ENCODE measurements at places on chromosomes 12 and 14.
A peak's percentile ranks its signal among the peaks of the same experiment; 100 is the strongest.

GRCh38 chr14:97713023-97713422 lies 915.8 kb downstream of the VRK1 start:
- DNase-seq: no peak

- no peak for DNase-seq
Measured at GRCh38 chr14:72753879-72754400, 140.0 kb downstream of the DPF3 start.

DNA sequence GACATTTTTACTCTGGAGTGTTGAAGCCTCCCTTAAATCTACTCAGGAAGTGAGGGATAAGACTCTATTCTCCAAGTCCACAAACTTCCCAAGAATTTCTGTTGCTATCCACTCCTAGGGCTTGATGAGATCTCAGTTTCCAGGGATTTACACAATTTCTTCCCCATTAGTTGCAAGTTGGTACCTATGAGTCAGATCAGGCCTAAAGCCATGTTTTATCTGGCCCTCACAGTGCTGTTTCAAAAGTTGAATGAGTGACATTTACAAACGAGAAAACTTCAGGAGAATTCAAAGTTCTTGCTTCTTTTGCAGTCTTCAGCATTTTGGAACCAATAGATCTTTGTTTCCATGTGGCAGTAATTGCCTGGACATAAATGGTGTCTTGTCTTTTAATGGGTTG lies 156.4 kb upstream of the SYT10 start:
- DNase-seq: no peak

DNA sequence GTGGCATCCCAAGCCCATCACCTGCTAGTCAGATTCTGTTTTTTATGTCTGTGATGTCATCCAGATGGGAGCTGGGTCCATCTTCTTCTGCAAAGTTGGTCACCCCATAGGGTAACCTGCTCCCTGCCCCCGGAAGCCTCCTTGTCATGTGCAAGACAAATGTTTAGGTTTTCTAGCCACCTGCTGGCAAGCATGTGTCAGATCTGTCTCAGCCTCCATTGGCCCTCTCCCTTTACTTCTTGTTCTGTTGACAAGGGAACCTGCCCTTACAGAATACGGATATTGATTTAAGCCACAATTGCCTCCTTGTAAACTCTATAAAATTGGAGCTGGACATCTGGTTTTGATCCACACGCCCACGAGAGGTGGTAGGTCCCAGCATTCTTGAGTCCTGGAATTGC lies 7.5 kb downstream of the NTF3 start:
- DNase-seq: no peak

- no peak for DNase-seq
Measured at GRCh38 chr12:45357539-45358417, 141.9 kb downstream of the ANO6 start.

- peak; percentile 43 for DNase-seq
Measured at GRCh38 chr14:88168498-88169165, 154.4 kb downstream of the KCNK10 start.

DNA sequence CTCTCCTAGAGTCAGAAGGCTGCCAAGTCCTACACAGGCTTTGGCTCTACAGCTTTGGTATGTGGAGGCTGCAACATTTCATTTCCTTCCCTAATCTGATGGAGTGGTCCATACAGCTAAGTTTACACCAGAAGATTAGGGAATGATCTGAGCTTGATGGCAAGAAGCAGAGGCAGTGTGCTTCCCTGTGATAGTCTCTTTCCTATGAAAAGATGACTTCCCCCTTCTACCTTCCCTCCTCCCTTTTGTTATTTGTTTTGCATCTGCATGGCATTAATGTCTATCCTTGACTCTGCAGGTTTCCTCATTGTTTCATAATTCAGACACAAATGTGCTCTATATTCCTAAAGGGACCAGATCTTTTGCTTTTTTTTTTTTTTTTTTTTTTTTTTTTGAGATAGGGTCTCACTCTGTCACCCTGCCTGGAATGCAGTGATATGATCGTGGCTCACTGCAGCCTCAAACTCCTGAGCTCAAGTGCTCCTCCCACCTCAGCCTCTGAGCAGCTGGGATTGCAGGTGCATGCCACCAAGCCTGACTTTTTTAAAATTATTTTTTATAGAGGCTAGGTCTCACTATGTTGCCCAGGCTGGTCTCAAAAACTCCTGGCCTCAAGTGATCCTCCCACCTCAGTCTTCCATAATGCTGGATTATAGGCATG lies 76.3 kb downstream of the GRIP1 start:
- no peak for DNase-seq

- DNase-seq: no peak
Measured at GRCh38 chr14:105761842-105762241, 235.5 kb downstream of the TMEM121 start.

DNA sequence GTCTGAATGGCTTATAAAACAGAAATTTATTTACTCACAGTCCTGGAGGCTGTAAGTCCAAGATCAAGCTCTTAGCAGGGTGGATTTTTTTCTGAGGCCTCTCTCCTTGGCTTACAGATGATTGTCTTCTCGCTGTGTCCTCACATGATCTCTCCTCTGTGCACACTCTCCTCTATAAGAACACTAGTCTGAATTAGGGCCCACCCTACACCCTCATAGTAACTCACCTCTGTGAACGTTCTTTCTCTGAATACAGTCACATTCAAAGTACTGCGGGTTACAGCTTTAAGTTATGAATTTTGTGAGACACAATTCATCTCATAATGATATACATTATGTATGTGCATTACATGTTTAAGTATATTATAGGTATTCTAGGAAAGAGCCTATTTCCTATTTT lies 135.7 kb upstream of the ATXN7L3B start:
- no peak for DNase-seq

- no peak for DNase-seq
Measured at GRCh38 chr12:69570000-69570516, 15.2 kb upstream of the CCT2 start.

GRCh38 chr14:99286761-99287160 lies 14.8 kb upstream of the BCL11B start:
- no peak for DNase-seq

- no peak for DNase-seq
Measured at GRCh38 chr14:50109342-50109741, 7.0 kb downstream of the VCPKMT start.

- DNase-seq: no peak
Measured at GRCh38 chr12:25558586-25558985, 5.5 kb upstream of the LMNTD1 start.

DNA sequence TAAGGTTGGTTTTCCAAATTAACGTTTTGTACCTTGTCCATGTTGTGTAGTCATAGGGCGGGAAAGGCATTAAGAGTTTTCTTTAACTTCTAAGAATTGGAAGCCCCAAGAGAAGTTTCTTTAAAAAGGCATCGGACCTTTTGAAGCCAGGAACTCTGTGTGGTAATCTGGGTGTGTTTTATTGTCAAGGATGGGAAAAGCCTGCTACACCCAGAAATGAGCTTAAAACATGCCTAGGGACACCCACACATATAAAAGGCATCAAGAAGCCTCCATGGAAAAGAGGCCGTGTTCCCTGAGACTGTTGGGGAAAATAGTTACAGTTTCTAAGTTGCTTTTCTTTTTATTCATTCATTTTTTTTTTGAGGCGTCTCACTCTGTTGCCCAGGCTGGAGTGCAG lies 81.0 kb upstream of the PTHLH start:
- no peak for DNase-seq

GRCh38 chr14:100392356-100392755 lies 69.2 kb downstream of the SLC25A47 start:
- no peak for DNase-seq

All from effector memory CD4-positive, alpha-beta T cell (primary cell).